ENCODE measurements at places on chromosomes 11 and 22.
A peak's percentile ranks its signal among the peaks of the same experiment; 100 is the strongest.

- no peak for DNase-seq
These were observed 52.1 kb upstream of the TSKU start for GRCh38 chr11:76730887-76731565.

- peak; percentile 19 for DNase-seq
These were observed 859 bp upstream of the ACCS start for GRCh38 chr11:44065161-44065661.

DNA sequence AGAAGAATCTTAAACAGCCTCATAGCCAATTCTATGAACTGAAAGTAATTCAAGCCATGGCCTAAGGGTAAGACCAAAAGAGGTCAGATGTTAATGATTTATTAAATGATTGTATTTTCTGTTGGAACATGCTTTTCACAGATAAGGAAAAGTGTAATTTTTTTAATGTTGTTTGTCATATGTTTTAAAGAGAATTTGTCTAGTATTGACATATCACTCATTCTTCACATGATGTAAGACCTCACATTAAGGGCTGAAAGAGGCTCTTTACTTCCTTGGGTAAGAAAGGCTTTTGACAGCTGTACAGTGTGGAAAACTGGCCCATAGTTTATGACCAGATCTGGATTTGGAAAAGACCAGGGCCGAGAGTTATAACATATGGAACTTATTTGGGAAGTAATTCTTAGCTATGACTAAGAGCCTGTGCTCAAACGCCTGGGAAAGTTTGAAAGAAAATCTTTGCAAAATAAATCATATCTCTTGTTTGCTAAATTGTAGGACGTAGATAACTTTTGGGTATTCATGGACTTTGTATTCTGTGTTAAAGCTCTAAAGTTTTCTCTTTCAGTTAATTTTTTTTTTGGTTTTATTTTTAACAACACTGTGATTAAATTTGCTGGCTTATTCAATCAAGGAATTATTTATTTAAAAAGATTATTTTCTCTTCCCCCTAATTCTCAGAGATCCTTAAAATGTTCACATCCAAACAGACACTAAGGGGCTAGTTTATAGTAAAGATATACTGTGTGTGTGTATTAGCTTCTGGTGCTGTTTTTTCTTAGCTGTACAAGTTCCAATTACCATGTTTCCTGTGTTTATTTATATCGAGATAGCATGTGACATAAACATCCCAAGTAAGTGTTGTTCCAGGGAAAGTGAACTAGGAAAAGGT is 162.2 kb downstream of the ARHGAP42 start:
- no peak for DNase-seq

DNA sequence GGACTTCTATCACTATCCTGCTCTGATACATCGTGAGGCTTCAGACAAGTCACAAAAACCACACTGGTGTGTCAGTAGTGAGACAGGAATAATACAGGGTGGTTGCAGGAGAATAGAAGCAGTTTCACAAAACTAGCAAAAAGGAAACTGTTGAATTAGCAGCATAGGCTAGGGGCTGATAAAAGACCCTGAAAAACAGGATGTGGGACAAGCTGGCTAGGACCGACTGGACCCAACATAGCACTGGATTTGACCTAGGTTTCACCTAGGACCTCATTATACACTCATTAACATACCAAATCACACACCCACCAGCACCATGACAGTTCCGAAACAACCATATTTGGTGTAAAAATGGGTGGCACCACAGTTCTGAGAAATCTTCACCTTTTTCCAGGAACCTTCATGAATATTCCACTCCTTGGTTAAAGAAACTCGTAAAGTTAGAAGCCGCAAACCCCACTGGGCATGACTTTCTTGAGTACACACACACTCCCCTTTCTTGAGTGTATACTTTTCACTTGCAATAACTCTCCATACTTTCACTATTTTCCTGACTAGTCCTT is 76.2 kb downstream of the SLC1A2 start:
- DNase-seq = no peak

- no peak for DNase-seq
These were observed 65.3 kb upstream of the SLN start for GRCh38 chr11:107777110-107777509.

DNA sequence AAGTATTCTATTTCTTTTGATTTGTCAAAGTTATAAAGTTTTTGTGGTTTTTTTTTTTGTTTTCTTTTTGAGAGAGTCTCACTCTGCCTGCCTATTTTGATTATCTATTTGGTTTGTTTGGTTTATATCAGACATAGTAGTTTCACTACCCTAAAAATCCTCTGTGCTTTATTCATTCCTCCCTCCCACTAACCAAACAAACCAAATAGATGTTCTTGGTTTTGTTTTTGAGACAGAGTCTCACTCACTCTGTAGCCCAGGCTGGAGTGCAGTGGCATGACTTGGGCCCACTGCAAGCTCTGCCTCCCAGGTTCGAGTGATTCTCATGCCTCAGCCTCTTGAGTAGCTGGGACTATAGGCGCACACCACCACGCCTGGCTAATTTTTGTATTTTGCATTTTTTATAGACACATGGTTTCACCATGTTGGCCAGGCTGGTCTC is 67.9 kb downstream of the ENTHD1 start:
- no peak for DNase-seq

- no peak for DNase-seq
These were observed 78.2 kb downstream of the FAT3 start for GRCh38 chr11:92302770-92303169.

- no peak for DNase-seq
These were observed 47.0 kb upstream of the LINC01488 start for GRCh38 chr11:69434471-69434931.

- DNase-seq = no peak
These were observed 879.3 kb downstream of the DLG2 start for GRCh38 chr11:84747871-84748270.

DNA sequence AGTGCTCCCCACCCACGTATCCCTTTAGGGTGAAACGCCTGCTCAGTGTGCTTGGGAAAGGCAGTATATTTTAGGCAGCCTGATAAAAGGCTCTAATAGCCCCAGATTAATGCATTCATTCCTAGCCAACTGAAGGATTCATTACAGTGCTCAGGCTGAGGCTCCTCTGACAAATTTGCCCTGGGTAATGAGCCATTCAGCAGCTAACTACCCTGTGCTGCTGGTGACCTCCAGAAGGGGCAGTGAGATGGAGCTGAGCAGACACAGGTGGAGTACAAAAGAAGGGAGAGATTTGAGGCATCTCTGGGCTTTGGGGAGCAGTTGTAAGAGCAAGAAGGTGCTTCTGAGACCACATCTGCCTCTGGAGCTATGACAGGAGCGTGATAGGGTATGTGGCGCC is 817.0 kb downstream of the NTM start:
- no peak for DNase-seq

Measured in NCI-H1417 (cell line).